ENCODE measurements at places on chromosomes 6 and 20.

DNA sequence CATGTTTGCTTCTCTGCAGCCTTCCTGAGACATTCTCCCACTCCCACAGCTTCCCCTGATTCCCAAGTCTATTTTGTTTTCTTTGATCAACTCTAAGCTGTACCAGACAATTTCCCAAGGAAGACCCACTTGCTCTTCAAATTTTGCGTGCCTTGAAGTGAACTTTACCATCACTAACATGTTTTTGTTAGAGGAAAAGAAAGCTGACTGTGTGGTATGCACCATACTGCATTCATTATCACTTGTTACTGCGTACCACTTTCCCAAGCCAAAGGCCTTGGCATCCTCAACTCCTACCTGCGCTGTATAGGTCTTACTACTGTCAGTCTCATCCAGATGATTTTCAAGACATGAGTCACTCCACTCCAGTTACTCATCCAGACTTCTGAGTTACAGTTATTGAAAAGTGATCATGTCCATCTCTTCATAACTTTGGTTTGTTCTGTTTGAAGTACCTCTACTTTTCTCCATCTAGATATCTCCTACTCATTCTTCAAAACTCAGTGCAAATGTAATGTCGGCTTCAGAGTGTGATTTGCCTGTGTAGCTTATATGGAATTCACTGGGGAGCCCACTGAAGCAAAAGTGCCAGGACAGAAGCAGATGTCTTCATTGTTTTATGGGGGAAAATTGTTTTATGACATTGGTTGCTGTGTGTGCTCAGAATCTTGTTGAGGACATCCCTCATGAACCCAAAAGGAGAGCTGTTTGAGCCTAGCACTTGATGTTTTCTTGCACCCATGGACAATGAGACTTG, 5.2 kb downstream of the RPS12 start:
- DNase-seq = no peak

DNA sequence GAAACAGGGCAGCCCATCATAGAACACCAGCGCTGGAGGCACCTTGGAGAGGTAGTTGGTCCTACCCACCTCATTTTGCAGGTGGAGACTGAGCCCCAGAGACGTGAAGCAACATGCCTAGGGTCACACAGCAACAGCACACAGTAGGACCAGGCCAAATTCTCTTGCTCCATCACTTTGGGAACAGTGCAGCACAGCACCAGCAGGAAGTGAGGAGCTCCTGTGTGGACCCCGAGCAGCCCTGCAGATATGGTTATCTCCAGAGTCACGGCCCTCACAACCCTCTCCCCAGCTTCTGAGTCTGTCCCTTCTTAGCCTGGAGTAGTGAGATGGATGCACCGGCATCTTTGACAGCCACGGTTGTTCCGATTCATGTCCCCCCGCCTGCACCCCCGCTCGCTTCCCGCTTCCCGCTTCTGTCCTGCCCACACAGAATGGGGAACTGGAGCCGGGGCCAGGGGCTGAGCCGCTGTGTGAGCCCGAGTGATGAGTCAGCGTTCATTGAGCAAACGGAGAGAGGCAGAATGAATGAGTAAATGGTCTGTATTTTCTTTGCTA, 72.6 kb upstream of the DUSP22 start:
- no peak for DNase-seq

DNA sequence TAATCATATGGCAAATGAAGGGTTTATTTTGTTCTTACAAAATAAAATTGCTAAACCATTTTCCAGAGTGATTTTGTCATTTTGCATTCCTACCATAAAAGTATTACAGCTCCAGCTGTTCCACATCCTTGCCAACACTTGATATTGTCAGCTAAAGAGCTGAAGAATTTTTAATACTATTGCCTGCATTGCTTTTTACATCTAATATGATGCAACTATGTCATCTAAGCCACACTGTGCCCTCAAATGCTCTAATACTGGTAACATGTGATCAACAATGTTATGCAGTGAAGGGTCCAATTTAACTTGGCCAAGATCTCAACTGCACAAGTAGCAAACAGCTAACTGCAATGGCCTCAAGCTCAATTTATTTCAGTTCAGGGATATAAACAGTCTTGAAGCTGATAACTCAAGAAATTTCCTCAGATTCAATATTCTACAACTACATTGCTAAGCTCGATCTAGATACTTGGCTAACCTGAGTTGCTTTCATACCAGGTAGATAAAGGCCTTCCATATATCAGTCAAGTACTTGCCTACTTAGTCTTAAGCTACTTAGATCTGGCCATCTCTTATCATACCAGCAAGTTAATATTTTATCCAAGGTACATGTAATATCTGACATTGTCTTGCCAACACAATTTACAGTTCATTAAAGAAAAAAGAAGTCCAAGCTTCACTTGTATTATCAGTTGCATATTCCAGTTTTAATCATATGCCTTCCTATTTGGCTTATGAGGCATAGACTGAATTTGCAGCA, 17.0 kb downstream of the AKIRIN2 start:
- no peak for DNase-seq

- DNase-seq = no peak
Observed at GRCh38 chr6:31734821-31735406, 1.4 kb downstream of the CLIC1 start.

DNA sequence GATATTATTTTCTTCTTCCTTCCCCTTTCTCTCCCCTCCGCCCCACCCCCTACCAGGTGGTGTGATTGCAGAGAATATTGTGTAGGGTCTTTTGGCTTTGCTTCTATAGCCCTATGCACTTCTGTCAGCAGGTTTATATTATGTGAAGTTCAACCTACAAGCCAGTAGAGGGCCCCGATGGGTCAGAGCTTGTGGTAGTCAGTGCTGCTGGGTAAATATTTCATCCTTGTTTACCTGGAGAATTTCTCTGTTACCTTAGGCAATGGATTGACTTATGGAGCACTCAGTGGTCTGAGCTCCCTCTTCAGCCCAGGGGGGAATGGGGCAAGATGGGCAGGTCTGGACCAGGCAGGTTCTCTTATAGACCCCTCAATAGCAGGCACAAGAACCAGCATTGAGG, 720.9 kb downstream of the GRIK2 start:
- no peak for DNase-seq

DNA sequence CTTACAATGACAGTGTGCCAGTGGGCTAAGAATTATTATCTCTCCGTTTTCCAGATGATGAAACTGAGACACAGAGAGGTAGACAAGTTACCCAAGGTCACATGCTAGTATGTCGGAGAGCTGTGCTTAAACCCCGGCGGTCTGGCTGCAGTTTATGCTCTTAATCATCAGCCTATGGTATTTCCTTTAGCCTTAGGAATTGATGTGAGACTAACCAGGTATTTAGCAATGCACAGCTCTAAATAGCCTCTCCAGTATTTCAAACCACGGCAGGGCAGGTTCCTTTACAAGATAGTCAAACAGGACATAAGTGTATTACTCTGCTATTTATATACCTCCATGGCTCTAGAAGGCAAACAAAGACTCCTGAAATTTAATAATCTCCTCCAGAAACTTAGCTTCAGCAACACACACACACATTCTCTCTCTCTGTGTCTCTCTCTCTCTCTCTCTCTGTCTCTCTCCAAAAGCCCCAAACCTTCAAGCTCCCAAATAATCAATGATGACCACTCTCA, 142.0 kb upstream of the ZNF217 start:
- no peak for DNase-seq

GRCh38 chr20:25421102-25421501, 13.6 kb downstream of the GINS1 start:
- DNase-seq = no peak

DNA sequence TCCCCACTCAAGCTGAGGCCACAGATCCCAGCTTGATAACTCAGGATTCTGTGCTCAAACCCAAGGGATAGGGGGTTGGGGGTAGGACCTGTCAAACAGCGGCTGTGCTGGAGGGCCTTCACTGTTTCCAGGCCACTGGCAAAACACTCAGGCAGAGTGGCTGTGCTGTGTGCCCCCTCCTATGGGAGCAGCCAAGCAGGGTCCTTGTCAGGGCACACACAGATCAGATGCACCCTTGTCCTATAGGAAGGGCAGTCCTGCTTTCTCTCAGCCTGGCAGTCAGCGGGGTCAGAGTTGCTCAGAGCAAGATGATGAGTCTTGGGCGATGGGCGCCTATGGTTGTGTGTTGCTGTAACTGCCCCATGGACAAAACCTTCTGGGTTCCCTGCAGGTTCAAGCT, 554.8 kb downstream of the TBC1D32 start:
- DNase-seq = no peak

GRCh38 chr6:165689699-165690098, 26.7 kb upstream of the PDE10A start:
- DNase-seq = no peak

GRCh38 chr20:35134472-35134871, 12.7 kb downstream of the EDEM2 start:
- DNase-seq = no peak

DNA sequence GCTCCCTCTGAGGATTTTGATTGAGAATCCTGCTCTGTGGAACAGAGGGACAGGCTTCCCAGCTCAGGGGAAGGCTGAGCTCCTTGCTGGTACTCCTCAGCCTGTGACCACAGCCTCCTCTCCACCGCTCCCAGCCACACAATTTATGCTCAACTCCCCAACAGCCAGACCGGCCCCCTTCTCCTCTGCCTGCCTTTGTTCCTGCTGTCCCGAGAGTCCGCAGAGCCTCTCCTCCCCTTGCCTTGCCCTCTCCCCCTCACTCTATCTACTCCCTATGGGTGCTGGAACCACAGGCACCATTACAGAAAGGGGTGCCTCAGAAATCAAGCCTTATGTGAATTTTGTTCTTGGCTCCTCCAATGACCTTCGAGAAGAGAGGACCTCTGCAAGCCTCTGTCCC, 15.9 kb downstream of the MAP1LC3A start:
- DNase-seq = no peak

DNA sequence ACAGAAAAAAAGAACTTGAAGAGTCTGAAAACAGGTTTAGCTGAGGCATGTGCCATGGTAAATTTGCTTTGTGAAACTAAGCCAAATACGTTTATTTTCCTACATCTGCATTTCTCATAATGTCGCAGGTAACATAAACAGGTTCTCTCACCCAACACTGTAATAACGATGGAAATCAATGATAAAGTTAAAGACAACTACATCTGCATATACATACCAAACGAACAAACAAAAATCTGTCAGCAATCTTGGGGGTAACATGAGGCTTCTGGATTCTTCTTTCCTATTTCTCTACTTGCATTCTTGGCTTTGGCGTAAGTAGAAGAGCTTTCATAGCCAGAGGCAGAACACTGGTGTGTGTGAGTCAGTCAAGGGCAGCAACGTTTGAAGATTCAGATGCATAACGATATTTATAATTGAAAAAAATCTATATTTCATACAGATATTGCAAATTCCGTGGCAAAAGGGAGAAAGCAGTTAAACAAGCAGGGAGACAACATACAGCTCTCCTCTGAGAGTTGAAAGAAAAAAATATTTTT, 195.1 kb downstream of the EDN1 start:
- DNase-seq = no peak

- DNase-seq = no peak
Observed at GRCh38 chr6:14585689-14586088, 468.1 kb downstream of the CD83 start.

GRCh38 chr6:144327081-144327480, 41.9 kb downstream of the UTRN start:
- DNase-seq = no peak

GRCh38 chr6:10416863-10417641, 2.2 kb upstream of the TFAP2A start:
- DNase-seq = no peak

GRCh38 chr6:156282087-156282486, 495.1 kb upstream of the ARID1B start:
- DNase-seq = no peak

GRCh38 chr6:123677897-123678296, 41.1 kb upstream of the TRDN start:
- DNase-seq = no peak

Measured in right forelimb (tissue), 1 donor.